ENCODE measurements at places on chromosomes 7 and 10.

DNA sequence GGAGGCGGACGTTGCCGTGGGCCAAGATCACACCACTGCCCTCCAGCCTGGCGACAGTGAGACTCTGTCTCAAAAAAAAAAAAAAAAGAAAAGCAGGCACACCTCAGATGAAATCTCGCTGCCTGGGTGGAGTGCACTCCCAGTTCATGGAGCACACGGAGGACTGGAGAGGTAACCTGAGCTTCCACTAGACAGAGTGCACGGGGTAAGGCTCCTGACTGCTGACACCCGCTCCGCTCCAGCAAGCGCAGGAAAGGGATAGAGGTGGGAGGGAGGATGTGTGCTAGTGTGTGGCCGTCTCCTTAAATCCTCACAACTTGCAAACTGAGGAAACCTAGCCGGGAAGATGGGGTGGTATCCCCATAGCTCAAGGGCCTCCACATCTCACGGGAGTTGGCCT, 50.8 kb downstream of the FAM53B start:
- no peak for DNase-seq

DNA sequence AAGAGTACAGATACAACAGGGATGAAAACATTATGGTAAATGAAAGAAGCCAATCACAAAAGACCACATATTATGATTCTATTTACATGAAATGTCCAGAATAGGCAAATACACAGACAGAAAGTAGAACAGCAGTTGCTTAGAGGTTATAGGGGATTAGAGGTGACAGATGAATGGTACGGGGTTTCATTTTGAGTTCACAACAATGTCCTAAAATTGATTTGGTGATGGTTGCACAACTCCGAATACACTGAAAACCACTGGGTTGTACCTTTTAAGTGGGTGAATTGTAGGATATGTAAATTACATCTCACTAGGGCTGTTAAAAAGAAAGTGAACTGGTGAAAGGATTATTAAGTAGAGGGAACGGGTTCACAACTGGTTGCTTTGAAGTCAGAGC, 76.3 kb upstream of the MRLN start:
- no peak for DNase-seq

DNA sequence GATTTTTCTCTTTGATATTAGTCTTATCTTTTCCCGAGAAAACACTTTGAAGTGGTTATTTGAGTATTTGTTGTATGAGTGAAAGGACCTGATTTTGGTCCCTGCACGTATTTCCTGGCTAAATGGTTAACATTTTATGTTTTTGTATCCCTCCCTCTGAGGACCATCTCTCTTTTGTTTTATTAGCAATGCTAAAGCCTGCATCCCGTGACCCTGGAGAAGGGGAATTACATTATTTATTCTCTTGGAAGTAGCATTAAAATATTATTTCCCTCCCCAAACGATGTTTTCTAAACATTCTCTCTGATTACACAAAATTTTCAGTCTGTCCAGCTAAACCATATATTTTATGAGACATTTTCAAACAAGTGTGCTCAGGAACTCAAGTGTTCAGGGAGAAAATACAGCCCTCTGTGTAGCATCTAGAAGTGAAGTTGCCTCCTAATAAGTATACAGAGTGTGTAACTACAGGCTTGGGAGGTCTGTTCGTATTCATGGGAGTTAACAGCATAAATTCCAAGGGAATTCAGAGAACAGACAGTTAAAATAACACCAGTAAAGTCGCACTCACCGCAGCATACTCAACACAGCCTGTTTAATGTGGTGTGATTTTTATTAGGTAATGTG, 163.8 kb upstream of the NPVF start:
- no peak for DNase-seq

GRCh38 chr7:122143376-122143750, 686 bp downstream of the AASS start:
- no peak for DNase-seq

DNA sequence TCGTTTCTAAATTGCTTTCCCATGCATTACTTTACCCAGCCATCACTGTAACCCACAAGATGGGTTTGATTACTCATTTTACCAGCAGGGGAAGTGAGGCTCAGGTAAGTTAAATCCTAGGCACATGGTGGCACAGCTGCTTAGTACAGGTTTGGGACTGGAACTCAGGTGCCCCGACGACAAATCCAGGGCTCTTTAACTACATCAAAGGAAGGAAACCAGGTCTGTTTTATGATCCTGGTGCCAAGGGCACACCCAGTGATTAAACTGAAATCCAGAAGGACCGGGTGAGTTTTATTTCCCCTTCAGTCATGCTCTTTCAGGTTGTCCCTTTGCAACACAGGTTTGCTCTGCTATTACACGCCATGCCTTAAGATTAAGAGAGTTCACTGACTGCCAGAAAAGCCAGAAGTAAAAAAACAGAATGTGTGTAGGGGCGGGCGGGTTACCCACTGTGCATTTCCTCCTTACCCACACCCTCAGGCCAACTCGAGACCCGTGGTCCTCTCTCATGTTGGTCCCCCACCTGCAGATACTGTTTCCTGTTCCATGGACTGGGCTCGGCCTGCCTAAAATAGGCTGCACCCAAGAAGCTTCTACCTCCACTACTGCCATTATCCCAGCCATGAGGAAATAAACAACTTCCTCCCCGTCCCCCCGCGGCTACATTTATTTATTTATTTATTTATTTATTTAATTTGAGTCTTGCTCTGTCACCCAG, 55.1 kb upstream of the KDM7A start:
- DNase-seq = no peak

DNA sequence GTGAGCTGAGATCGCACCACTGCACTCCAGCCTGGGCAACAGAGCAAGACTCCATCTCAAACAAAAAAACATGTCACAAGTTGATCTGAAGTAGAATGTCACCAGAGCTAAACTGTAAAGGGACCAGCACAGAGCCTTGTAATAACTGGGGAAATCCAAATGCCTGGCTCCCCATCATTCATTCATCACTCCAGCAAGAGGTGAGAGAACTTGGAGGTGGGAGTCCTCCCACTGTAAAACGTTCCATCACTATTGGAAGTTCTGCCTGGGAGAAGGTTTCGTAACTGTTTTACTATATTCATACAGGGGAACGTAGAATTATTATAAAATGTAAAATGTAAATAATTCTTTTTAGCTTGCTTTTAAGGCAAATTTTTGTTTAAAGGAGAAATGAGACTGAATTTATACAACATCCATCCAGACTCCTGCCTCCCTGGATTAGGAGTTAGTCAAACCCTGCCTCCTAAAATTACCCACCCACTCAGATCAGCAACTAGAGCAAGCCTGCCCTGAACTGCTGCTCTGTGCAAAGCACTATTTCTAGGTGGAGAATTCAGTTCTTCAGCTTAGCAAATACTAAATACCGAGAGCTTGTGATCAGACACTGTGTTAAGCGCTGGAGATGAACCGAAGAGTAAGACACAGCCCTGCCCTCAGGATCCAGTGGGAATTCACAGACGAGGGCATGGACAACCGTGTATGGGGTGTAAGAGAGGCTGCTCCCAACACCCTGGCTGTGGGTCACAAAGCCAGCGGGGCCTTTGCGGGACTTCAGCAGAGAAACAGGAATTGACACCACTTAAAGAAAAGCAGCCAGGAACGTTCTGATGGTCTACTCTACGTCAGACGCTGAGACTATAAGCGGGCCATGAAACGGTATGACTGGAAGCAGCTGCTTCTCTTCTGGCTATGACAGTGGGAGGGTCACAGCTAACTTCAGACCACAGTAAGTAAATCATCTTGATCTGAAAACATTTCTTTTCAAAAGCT, 208.3 kb downstream of the ZMYND11 start:
- no peak for DNase-seq

GRCh38 chr10:89207801-89208551, 859 bp upstream of the CH25H start:
- DNase-seq = peak; percentile 4

DNA sequence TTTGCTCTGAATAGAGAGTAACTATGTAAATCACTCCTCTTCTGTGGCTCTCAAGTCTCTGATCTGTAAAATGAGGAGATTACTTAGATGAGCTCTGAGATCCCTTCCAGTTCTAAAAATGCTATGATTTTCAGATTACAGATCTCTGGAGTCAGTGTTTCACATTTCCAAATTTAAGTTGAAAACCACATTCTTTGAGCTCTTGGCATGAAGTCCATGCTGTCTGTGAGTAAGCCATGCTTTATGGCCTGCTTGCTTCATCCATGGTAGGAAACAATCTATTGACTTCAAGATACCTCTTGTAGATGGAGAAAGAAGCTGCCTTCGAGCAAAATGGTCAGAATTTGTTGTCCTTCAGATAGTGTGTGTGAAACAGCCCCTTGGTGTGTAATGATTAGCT, 64.9 kb downstream of the CELF2 start:
- no peak for DNase-seq

- no peak for DNase-seq
Observed at GRCh38 chr7:135448753-135449152, 61.1 kb downstream of the CNOT4 start.

- no peak for DNase-seq
Observed at GRCh38 chr7:69412331-69413146, 185.7 kb upstream of the AUTS2 start.

GRCh38 chr10:103498936-103499638, 5.6 kb downstream of the NEURL1 start:
- no peak for DNase-seq

DNA sequence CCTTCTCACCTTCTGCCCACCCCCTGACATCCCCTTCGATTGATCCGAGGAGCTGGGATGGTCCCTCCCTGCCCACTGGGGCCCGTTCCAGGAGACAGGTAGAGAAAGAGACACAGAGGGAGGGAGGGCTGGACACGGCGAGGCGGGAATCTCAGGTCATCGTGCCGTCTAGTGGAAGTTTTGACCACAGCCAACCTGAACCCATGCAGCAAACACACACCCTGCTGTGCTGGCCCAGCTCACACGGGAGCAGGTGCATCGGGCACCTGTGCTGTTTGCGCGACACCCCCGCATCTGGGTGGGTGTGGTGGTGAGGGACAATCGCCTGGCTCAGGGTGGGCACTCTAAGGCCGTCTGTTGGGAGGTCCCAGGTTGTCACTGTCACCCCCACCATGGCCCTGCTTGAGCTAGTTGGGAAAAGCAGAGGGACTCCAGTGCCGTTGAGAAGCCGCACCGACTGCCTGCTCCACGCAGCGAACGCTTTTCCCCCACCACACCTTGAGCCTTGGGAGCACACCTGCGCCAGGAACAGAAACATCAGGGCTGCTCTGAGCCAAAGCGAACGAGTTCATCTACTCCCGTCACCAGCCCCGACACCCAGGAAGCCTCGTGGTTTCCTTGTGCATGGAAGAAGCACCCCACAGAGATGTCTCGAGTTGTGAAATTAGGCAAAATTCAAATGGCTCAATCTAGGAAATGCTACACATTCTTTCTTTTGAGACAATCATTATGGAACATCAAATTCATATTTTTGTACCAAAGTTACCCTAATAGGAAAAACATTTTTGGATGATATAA, 285.8 kb downstream of the DNAJB6 start:
- no peak for DNase-seq

- no peak for DNase-seq
Observed at GRCh38 chr10:24278176-24278889, 69.4 kb downstream of the KIAA1217 start.

DNA sequence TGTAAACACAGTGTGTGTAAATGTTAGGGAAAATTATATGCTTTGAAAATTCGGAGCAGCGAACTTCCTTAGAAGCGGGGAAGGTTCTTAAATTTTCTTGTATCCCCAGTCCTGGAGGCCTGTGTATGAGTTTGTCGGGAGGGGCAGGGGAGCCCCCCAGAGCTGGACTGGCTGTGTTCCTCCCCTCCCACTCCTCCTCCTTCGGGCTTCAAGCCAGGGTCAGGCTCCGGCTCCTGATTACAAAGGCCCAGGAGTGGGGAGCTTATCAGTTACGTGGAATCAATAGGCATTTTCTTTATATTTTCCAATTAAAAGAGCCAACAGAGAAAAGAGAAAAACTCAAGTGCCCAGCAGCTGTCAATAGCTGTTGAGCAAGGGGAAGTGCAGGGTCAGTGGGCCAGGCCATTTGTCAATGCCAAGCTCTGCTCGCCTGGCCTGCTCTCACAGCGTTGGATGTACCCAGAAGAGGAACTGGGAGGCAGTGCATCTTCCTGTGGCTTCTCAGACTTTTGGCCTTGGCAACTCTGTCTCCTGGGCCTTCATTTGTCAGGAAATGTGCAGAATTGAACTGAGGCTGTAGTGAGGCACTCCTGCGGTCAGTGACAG, 156.9 kb upstream of the PCBD1 start:
- no peak for DNase-seq

DNA sequence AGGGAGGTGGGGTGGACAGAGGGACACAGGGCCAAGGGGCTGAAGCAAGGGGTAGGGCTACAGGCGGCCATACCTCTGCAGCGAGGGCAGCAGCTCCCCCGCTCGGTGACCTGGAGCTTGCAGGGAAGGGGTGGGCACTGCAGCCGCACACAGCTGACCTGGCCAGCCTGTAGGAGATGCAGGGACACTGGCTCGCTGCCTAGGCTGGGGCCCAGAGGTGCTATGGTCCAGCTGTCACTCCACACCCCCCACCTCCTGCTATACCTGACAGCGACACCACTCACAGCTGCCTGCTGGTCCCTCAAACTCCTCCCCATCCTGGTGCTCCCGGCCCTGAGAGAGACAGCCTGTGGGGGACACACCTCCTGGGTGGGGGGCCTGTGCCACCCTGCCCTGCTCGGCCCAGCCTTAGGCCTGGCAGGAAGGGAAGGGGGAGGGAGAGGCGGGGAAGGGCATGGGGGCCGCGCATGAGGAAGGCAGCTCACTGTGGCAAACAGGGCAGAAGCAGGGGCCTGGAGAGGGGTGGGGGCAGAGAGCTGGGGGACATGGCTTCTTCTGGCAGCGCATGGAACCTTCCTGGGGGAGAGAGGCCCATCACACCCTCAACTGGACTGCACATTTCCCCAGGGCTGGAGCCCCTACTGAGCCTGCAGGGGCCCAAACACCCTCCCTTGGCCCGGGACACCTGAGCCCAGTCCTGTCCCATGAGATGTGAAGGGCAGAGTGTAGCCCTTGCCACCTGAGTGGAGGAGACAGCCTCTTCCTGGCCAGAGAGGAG, 23.9 kb downstream of the ATP6V1F start:
- no peak for DNase-seq

GRCh38 chr10:9097206-9097990, 1042.9 kb downstream of the GATA3 start:
- no peak for DNase-seq

DNA sequence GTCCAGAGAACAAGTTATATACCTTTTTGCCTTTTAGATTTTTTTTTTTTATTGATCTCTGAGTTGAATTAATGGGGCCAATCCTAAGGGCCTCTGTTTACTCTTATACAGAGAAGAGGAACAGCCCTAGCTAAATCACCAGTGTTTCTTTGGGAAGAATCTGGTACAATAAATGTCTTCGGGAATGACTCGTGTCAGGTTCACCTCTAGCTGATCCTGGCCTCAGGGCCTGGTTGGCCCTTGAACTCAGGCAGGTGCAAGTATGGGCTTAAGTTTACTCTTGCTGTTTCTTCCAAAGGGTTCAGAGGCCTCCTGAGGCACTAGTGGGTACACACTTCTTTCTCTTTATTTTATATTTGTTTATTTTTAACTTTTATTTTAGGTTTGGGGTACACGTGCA, 71.0 kb downstream of the LRMDA start:
- no peak for DNase-seq

GRCh38 chr10:90161-90560, 41.1 kb upstream of the TUBB8 start:
- DNase-seq = no peak

Data from NCI-H774 (cell line).